Suprapubic skin (tissue), 4 donors: ENCODE measurements at places on chromosomes 12 and 14. TPM values are rescaled to one million over a fixed set of nuclear protein-coding genes. Genes with fewer than 3 reads are reported as not detected.

The KLHDC2 gene
- 43.5 TPM for total RNA-seq

The ACSS3 gene
- 10.4 TPM for total RNA-seq

The FOXN4 gene
- not detected for total RNA-seq

The RBMS2 gene
- total RNA-seq = 14.5 TPM

The GLS2 gene
- total RNA-seq = 12.6 TPM

The GRIP1 gene
- total RNA-seq = 19.4 TPM

The SERPINA12 gene
- total RNA-seq = 486 TPM

The COX8C gene
- total RNA-seq = not detected

The OTUB2 gene
- total RNA-seq = 10.1 TPM

The SDR9C7 gene
- 6.2 TPM for total RNA-seq

The TAS2R50 gene
- total RNA-seq = 0.89 TPM

The MEG3 gene
- total RNA-seq = 12.0 TPM

The TUNAR gene
- total RNA-seq = not detected

The CFAP54 gene
- total RNA-seq = 0.16 TPM

The GNG2 gene
- 7.3 TPM for total RNA-seq

The NR2C1 gene
- 81.1 TPM for total RNA-seq

The EMP1 gene
- 2,226 TPM for total RNA-seq

The AKAP6 gene
- 4.2 TPM for total RNA-seq

The CAPS2 gene
- total RNA-seq = 11.7 TPM

The SMIM41 gene
- not detected for total RNA-seq

The IL22 gene
- total RNA-seq = not detected

The CLEC4D gene
- not detected for total RNA-seq

The LRP1-AS gene
- total RNA-seq = not detected

The SMAGP gene
- total RNA-seq = 41.7 TPM

The TEX52 gene
- not detected for total RNA-seq

The MUCL1 gene
- 1,024 TPM for total RNA-seq

The HSPB8 gene
- 112 TPM for total RNA-seq

The ANKS1B gene
- 10.0 TPM for total RNA-seq

The TSPAN11 gene
- 0.64 TPM for total RNA-seq

The E2F7 gene
- 0.83 TPM for total RNA-seq

The OVCH1 gene
- not detected for total RNA-seq

The SPRYD4 gene
- total RNA-seq = 2.9 TPM

The OASL gene
- total RNA-seq = 0.53 TPM

The FAIM2 gene
- 0.38 TPM for total RNA-seq

The AICDA gene
- not detected for total RNA-seq

The GIT2 gene
- 25.3 TPM for total RNA-seq

The ABCD2 gene
- 0.72 TPM for total RNA-seq

The PSMC6 gene
- total RNA-seq = 66.7 TPM

The GON7 gene
- total RNA-seq = 7.0 TPM

The RFX4 gene
- total RNA-seq = not detected

The CEP83 gene
- total RNA-seq = 13.9 TPM

The LRRC10 gene
- total RNA-seq = not detected

The TTC6 gene
- total RNA-seq = 0.93 TPM

The MYH6 gene
- not detected for total RNA-seq

The DLST gene
- total RNA-seq = 98.7 TPM

The ABCC9 gene
- total RNA-seq = 8.0 TPM

The HOXC9 gene
- 4.9 TPM for total RNA-seq

The ACVR1B gene
- total RNA-seq = 40.5 TPM

The GSC gene
- not detected for total RNA-seq
